ENCODE measurements at places on chromosomes 11 and 22.

GRCh38 chr22:30615543-30615954 is 8.6 kb downstream of the TCN2 start:
- no peak for DNase-seq

DNA sequence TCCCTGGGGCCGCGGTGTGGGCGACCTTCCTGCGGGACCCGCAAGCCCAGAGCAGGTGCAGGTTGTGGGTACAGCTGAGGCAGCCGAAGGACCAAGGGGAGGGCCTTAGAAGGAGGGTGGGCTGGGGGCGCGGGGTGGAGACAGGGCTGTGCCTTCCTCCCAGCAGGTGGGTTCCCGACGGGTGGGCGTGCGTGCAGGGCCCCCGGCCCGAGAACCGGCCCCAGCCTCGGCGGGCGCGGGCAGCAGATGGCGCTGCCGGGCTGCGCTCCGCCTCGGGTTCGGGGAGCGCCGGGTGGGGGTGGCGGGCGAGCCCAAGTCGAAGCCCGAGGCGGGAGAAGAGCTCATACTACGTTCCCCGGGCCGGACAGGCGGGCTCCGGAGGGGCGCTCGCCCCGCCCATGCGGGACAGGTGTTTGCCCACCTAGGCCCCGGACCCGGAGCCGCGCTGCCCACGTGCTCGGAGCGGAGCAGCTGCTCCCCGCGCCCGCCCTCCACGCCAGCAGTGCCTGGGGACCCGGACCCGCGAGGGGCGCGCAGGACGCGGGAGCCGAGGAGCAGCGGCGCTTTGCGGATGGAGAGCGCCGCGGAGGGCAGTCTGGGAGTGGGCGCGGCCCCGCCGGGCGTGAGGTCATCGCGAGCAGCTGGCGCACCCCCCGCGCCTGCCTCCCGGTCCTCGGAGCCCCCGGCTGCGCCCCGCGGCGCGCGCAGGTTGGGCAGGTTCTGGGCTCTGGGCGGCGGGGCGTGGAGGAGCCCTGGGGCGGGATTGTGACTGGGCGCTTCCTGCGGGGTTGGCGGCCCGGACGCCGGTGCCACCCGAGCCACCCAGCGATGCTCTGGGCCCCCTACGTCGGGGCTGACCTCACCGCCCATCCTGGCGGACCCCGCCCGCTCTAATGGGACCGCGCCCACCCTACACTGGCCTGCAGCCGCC is 25.3 kb downstream of the DUSP8 start:
- DNase-seq = peak; percentile 31

DNA sequence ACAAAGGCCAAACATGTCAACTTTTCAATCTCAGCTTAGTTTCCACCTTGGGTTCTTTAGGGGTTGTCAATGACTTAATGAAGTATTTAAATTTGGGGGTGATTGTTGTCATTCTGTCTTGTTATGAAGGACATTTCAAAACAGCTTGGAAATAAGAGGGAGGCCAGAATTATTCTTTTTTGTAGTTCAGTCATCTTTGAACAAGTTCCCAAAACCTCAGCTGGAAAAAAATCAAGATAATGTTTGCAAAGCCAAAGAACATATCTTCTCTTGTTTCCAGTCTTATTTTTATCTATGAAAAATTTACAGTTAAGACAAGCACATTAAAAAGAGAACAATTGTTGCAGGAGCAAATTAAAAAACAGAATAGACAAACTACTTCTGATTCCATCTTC is 612.8 kb downstream of the INSC start:
- DNase-seq = no peak

DNA sequence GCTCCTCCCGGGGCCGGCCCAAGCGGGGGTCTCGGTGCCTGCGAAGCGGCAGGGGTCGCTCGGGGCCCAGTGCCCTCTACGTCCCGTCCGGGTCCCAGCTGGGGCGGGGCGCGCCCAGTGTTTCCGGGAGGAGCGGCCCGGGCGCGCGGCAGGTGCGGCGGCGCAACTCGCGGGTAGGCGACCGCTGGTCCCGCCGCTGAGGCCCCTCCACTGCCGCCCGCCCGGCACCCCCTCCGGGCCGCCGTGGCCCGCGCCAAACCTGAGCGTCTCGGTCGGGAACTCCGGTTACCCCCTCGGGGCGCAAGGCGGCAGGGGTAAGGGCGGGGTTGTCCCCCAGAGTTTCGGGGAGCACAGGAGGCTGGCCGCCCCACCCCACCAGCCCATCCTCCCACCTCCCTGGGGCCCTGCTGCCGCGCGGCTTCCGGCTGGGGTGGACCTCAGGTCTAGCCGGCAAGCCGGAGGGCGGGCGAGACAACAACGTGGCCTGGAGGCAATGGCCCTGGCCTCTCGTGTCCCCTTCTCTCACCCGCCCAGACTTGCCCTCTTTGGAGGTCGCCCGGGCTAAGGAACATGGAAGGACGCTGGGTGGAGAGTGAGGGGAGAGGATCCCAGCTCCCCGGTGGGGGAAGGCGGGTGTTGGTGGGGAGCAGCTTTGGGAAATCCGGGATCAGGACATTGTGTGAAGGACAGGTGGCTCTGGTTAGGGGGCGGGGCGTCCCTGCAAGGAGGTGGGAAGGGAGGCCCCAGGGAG is 398 bp upstream of the CRACR2B start:
- no peak for DNase-seq

DNA sequence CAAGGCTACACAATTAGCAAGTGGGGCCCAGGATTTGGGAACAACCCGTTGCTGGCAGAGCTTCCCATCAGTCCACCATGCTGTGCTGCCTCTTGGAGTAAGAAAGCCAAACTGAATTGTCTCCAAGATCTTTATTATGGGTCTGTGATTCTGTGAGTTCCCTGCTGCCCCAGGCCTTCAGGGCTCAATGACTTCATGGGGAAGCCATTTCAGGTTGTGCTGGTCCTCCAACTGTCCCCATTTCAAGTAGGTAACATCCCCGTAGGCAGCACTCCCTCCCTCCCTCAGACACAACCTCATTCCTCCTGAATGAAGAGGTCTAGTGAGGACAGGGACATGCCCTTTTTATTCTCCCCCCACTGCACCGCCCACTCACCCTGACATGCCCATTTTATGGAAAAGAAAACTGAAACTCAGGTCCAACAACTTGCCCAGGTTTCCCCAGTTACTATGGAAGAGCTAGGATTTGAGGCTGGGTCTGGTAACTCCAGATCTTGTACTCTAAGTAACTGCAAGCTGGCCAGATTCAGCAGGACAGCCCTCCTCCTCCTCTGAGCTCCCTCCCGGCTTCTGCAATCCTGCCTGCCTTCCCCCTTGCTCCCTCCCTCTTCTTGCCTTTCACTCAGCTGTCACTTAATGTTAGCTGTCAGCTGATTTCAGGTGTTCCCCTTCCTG is 8.2 kb upstream of the YWHAH start:
- DNase-seq = no peak

- no peak for DNase-seq
Measured at GRCh38 chr22:32636884-32637283, 162.3 kb downstream of the FBXO7 start.

- DNase-seq = no peak
Measured at GRCh38 chr22:46714550-46714949, 23.5 kb downstream of the CERK start.

- DNase-seq = no peak
Measured at GRCh38 chr11:69572233-69572860, 68.6 kb upstream of the CCND1 start.

GRCh38 chr22:30253205-30253852 is 6.8 kb upstream of the LIF start:
- DNase-seq = peak; percentile 94

DNA sequence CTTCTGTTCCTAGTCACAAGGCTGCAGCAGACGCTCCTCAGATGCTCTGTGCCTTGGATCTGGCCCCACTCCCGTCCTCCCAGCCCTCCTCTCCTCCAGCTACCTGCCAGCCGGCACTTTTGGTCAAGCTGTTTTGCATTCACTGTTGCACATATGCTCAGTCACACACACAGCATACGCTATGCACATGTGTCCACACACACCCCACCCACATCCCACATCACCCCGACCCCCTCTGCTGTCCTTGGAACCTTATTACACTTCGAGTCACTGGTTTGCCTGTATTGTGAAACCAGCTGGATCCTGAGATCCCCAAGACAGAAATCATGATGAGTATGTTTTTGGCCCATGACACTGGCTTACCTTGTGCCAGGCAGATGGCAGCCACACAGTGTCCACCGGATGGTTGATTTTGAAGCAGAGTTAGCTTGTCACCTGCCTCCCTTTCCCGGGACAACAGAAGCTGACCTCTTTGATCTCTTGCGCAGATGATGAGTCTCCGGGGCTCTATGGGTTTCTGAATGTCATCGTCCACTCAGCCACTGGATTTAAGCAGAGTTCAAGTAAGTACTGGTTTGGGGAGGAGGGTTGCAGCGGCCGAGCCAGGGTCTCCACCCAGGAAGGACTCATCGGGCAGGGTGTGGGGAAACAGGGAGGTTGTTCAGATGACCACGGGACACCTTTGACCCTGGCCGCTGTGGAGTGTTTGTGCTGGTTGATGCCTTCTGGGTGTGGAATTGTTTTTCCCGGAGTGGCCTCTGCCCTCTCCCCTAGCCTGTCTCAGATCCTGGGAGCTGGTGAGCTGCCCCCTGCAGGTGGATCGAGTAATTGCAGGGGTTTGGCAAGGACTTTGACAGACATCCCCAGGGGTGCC is 109.8 kb downstream of the BCR start:
- DNase-seq = peak; percentile 50

- no peak for DNase-seq
Measured at GRCh38 chr11:3737386-3737933, 59.9 kb downstream of the NUP98 start.

DNA sequence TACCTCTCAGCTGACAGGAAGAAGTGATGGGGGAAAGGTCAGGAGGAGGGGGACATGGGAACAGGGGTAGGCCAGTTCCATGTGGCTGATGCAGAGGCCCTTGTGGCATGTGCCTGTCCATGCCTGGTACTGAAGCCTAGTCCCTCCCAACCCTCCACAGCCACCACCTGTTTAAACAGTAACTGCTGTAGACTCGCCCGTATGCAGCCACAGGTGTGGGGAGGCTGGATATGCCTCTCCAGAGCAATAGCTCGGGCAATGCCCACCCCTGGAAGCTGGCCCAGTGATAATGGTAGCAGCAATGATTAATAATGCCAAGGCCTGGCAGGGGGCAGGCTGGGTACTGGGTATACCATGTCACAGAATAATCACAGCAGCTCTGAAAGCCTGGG is 2.3 kb downstream of the SMTN start:
- no peak for DNase-seq

- no peak for DNase-seq
Measured at GRCh38 chr11:61732705-61733104, 19.7 kb upstream of the MYRF start.

GRCh38 chr11:43567396-43567975 is 113.1 kb upstream of the HSD17B12 start:
- DNase-seq = peak; percentile 53

DNA sequence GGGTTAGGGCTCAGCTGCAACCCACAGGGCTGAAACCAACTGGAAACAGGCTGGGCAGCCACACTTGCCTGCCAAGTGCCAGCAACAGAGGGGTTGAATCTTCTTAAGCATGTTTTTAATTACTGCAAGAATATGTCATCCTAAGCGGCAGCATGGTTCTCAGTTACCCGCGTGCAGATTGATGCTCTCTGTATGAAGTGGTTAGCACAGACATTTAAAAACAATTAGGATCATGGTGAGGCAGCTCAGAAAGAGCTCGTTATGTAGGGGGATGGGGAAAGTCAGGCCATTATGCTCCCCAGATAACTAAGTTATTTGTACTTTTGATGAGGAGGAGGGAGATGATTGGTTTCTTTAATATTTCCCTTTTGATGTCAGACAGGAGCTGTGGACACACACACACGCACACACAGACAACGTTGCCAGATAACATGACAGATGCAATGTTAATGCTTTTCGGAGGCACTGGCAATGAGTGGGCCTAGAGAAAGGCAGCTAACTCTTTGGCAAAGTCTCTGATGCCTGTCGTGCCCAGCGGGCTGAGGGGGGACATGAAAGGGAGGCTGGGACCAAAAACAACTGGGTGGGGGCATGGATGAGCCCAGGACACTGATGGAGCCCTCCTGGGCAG is 389.7 kb downstream of the NXPE2 start:
- DNase-seq = peak; percentile 3

- DNase-seq = peak; percentile 45
Measured at GRCh38 chr11:86150847-86151173, 81.9 kb upstream of the PICALM start.

DNA sequence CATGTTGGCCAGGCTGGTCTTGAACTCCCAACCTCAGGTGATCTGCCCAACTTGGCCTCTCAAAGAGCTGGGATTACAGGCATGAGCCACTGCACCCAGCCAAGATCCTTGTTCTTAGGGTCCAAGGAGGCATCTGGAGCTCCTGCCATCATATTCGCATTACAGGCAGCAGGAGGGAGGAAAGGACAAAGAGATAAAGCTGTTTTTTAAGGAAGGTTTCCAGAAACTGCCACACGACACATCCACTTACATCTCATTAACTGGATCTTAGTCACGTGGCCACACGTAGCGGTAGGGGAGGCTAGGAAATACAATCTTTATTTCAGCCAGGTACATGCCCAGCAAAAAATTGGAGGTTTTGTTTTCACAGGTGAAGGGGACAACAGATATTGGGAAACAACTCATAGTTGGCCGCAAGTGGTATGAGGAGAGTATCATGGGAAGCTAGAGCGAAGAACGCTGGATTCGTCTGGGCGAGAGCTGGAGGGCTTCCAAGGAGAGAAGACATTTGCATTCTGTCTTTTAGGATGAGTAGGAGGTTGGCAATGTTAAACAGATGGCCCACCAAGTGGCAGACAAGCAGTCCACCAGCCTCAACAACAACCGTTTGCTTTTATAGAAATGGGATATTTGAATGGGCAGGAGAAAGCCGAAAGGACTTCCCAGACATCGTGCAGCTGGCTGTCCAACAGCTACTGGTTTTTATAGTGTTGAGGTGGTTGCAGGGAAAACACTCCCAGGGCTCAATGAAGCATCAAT is 39.2 kb upstream of the DMC1 start:
- no peak for DNase-seq

GRCh38 chr22:39973656-39974055 is 13.5 kb downstream of the TMA7B start:
- no peak for DNase-seq

DNA sequence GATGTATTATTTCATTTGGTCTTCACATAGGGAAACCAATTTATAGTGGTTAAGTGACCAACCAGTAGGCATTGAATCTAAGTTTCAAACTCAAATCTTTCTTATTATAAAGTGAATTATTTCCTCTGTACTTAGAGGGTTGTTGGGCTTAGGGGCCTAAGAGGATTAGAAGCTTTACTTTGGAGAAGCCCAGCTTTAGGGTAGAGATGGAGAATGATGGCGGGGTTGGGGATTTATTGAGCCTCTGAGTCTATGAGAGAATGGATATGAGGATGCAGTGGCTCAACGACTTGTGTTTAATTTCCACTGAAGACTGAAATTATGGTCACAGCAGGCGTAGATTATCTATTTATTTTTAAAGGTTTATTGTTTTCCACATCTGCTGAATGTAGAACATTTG is 55.5 kb downstream of the CHRDL2 start:
- DNase-seq = no peak

GRCh38 chr11:68979931-68980775 is 633 bp downstream of the MRGPRD start:
- DNase-seq = no peak

DNA sequence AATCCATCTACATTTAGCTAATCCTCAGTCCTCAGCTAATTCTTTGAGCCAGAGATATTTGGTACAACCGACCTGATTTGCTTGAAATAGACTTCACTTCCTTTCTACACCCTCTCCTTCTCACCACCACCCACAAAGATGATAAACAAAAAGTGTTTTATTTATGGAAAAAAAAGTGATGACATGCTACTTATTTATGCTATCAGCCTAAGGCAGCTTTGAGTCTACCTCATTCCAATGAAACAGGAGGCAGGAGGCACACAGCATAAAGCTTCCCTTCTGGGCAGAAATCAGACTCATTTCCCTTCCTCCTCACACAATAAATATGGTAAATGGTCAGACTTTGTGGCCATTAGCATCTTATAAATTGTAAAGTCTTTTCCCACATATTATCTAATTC is 325.7 kb downstream of the SOX6 start:
- no peak for DNase-seq
